ENCODE measurements at places on chromosomes 5 and 9.

DNA sequence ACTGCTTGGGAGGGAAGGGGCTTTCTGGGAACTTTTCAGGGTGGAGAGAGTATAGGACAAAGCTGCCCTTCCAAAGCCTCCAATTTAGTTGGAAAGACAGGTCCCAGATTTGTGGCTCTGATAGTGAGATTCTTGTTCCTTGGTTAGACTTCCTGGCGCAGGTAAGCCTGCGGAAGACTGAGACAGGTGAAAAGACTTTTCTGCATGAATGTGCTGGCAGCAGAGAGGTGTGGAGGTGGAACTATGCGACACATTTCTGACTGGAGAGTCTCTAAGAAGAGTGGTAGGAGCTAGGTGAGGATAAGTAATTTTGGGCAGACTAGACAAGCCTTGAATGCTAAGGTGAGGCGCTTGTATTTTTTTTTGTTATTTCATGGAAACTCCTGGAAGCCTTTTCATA, 29.9 kb downstream of the NANS start:
- DNase-seq: no peak

GRCh38 chr9:1839909-1840308, 175.2 kb upstream of the SMARCA2 start:
- no peak for DNase-seq

DNA sequence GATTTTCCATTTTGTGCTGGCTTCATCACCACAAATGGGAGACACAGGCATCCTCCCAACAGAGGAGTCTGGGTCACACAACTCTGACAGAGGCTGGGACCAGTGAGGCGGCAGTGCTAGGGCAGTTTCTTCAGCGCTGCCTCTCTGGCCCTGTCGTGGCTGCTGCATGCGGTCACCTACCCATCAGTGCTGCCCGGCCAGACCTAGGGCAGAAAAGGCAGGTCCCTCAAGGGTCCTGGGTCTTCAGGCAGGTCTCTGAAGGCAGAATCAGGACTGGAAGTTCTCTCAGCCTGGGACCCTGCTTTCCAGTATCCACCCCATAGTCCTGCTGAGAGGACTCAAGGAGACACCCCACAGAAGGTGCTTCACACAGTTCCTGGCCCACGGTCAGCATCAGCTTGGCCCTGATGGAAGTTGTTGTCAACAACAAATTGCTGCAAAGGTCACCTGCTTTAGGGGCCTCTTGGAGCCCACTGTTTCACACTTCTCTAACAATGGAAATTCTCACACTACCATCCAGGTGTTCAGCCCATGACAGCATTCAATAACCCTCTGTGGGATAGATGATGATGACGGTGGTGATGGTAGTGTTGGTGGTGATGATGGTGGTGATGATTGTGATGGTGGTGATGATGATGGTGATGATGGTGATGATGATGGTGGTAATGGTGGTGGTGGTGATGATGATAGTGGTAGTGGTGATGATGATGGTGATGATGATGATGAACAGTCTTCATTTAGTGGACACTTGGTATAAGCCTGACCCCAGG, 146.4 kb upstream of the PPP1R26 start:
- DNase-seq: no peak

DNA sequence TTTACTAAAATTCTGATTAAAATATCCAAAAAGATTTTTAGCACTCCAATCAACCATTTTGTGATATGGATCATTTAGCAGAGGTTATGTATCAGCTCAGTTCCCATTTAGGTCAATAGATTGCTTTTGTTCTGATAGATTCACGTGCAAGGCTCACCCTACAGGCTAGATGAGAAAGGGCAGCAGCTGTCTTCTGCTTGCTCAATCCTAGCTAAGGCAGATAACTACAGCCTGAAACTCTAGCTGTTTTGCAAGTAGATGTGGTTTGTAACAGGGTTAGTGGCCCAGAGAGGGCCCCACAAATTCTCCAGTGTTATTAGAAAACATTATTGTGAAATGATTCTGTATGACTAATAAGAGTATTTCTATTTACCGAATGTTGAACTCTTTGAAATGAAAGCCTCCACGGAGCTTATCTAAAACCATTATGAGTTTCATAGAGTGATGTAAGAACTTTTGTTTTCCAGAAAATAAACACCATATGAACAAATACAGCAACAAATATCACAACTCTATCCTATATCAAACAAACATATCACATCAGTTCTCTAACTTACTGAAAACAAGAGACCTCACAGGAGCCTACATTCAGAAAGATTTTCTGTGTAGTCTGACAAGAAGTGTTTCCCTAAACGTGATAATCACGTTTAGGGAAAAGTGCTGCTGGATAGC, 841.9 kb upstream of the ACO1 start:
- peak; percentile 2 for DNase-seq

- no peak for DNase-seq
These were observed 323.2 kb upstream of the CCNH start for GRCh38 chr5:87735923-87736322.

DNA sequence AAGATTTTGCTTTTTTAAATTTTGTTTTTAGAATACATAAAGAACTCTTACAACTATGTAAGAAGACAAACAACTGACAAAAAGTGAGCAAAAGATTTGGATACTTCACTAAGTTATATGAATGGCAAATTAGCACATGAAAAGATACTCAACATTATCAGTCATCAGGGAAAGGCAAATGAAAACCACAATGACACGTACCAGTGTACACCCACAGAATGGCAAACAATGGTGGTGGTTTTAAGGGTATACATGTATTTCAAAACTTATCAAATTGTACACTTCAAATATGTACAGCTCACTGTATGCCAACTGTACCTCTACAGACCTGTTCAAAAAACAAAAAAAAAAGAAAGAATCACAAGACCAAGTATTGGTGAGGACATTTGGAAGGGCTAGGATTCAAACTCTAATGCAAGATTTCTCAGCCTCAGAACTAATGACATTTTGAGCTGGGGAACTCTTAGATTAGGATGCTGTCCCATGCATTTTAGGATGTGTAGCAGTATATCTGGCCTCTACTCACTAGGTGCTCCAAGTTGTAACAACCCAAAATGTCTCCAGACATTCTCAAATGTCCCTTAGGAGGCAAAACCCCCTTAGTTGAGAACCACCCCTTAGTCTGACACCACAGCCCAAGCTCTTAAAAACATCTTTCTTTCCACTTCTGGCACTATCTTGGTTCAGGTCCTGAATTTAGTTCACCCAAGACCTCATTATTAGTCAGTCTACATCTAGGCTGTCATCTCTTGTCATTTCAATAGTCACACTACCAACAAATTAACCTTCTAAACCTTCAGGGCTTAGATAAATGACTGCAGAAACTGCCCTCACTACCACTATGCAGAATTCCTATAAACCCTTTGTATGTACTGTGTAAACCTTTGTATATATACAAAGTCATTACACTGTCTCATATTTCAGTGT, 9.7 kb downstream of the SCAI start:
- no peak for DNase-seq

DNA sequence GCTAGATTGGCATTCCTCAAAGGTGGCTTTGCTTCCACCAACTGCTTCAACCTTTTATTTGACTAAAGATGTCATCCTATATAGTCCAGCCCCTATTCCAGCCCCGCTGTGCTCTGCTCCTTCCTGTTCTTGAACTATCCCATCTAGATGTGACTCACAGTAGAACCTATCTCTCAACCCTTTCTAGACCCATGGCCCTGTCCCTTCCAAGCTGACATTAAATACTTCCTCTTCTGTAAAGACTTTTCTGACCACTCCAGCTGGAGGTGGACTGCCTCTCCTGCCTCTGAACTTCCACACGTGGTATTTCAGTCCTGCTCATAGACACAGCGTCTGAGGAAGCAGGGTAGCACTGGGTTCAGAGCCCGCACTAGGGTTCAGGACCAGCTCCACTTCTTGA, 32.4 kb downstream of the OSTF1 start:
- DNase-seq: no peak

- no peak for DNase-seq
These were observed 13.4 kb downstream of the CEP72 start for GRCh38 chr5:625516-625915.

GRCh38 chr5:44236040-44236439, 153.2 kb downstream of the FGF10 start:
- DNase-seq: no peak

DNA sequence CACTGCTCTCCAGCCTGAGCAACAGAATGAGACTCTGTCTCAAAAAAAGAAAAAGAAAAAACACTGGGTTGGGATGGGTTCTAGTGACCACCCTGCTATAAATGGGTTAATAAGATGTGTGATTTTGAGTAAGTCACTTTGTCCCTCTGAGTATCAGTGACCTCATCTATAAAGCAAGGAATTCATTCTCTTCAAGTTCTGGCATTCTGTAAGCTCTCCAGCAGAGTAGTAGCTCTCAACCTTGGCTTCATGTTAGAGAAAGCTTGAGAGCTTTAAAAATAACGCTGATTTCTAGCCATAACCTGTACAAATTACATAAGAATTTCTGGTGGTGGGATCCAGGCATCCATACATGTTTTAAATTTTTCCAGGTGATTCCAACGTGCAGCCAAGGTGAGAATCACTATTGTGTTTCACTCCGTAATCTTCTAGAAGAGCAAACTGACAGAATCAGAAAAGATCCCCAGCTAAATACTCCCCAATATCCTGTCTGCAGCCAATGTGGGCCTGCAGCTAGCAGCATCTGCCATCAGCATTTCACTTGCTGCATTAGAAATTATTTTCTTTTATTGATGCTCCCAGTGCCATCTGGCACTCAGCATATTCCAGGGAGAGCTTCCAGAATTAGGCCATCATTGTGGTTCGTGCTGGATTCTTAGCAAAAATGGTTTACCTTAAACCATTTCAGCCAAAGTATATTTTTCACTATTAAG, 109.4 kb downstream of the FEM1C start:
- DNase-seq: no peak

DNA sequence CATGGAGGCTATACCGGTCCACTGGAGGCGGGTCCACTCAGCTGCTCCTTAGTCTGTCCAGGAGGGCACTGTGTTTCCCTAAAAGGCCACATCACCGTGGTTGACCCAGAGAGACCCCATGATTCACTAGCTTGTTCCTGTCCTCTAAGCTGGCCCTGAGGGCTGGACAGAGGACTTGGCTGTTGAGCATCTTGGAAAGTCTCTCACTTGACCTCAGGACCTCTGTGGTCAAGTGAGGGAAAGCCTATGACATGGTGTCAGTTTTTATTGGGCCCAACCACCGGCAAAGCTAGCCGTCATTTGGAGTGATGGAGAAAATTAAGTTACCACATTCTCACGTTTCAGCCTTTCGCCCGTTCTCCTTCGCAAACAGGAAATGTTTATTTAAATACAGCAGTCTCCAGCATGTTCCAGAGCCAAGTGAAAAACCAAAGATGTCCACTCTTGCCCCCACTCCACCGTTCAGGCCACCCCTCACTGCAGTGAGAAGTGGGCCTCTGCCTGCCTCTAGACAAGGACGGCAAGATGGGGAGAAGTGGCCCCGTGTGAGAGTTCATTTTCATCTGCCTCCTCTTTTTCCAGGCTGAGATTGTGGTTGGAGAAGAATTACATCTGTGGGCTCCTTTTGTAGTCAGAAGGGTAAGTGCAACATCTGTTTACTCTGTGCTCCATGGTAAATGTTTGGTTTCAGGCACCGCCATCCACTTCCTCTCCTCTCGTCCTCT, 4.4 kb downstream of the SLIT3 start:
- DNase-seq: no peak

DNA sequence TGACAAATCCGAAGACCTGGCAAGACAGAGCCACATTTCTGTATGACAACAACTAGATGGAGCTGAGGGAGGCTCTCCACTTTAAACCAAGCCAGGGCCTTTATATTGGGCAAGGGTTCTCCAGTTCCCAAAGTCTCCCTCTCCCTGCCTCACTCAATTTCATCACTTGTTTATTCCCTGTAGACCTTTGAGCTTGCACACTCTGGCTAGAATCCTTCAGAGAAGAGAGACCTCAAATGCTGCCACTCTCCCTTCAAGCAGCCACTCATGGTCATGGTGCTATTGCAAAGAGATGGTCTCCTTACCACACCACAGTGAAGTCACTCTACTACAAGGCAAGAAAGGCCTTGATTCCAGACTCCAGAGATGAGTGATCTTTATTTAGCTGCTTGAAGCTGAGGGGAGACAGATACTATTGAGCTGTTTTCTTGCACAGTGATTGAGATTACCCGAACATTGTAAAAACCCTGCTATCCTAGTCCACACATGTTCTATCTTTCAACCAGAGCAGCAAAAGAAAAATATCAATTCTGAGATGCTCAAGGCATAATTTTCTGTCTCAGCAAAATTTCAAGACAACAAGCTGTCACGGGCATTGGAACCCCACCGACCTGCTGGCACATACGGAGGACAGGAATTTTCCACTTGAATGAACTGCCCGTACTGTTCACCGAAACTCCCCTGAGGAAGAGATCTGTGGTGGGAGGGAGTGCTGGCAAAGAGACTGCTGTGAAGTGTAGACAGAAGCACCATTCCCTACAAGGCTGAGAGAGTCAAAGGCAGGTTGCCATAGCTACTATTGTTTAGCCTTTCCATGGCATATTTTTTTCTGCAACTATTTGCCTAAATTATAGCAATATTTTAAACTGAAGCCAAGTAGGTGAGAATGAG, 81.1 kb downstream of the CDO1 start:
- no peak for DNase-seq

DNA sequence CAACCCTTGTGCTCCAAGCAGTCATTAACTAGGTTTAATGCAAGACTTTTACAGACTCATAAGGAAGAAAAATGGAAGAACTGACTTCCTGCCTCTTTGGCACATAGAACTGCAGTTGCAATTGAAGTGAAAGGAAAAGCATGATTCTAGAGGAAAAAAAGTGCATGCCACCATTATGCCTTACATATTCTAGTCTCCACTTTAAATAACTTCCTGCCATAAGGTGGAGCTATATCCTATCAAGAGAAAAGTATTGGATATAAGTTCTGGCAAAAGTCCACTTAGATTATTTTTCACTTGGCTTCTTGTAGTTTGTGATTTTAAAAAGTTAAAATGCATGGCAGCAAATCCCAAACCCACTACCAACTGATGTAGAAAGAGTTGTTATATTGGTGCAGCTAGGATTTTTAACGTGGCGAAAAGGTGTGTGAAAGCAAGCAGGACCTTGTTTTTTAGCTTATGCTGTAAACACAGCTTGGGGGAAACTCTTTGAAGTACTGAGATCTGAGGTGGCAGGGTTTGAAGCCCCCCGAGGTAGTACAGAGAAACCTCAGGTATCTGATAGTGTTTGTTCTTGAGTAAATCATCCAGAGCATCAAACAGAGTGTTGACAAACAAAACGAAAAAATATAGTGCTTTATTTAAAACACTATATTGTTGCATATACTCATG, 117.9 kb downstream of the ANXA1 start:
- DNase-seq: no peak

Data from activated T-cell treated with anti-CD3 and anti-CD28 coated beads for 24 hours (primary cell).